ENCODE measurements at places on chromosomes 3 and 15.

GRCh38 chr15:80662757-80663553 is 32.2 kb upstream of the ABHD17C start:
- DNase-seq, result no peak

DNA sequence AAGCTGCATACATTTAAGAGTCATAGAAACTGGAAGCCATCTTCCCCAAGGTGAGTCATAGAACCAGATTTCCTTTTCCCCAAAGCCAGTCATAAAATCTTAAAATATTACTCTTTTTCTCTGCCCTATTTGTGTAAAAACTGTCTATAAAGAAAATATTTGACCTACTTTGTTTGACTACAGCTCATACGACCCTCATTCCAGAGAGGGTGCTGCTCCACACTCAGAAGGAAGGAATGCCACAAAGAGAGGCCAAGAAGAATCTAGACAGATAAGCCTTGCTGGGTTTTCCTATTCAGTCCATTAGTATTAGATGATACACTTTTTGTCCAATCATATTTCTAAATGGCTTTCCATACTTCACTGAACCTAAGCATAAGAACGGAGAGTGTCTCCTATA is 671.6 kb upstream of the SGO1 start:
- DNase-seq, result no peak

DNA sequence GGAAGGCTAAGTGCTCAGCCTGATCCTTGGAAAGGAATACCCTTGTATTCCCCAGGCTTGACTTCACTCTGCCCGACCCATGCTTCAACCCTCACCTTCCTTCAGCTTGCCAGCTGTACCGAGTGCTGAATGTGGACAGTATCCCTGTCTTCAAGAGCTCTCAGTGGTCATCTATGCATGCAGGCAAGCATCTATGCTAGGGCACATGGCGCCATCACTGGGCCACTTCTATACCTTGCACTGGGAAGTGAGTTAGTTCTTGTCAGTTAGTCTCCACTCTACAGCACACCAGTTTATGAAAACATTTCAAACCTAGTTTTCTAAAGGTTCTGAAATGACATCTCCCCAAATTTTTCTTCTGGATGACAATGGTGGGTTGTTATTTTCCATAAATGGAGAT is 82.0 kb upstream of the MYRIP start:
- DNase-seq, result no peak

GRCh38 chr3:52289747-52290595 is 2.3 kb downstream of the GLYCTK start:
- DNase-seq, result no peak

DNA sequence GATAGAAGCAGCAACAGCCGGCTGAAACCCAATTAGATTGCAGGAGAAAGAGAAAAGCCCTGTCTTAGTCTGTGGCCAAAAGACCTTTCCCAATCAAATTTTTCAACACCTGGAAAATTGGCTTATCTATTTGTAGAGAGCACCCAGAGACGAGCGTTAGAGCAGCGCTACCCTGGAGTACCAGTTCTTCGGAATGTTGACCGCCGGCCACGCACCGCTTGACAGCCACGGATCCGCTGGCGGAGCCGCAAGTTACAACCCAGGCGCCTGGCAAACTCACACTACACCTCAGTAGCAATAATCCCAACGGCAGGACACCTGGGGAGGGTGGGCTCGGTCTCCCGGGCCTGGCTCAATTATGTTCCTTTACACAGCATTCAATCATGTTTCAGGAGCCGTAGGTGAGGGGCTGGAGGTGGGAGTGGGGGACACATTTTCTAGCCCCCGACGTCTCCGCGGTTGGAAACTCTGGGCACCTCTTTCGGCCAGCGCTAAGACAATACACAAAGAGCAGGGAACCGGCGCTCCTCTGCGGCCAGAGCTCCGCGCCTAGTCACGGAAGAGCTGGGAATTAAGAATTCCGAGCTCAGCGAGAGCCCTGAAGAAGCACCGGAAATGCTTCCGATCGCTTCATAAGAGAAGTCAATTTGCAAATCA is 1.2 kb downstream of the MB21D2 start:
- DNase-seq, result no peak

DNA sequence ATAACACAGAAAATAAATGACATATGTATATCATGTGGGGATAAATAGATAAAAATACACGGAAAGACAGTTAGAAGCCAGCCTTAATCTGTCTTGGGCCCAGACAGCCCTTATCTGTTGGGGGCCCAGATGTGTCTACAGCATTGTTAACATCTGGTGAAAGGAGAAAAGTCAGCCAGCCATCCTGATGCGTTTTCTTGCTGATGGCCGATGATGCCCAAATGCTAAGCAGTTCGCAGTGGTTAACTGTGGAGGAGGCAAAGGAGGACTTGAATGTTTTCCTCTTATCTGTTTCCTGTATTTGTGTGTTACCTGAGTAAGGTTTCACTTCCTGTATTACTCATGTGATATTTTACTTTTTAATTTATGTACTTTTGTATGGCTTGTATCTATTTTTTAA is 46.2 kb downstream of the NOX5 start:
- peak; percentile 14 for DNase-seq

DNA sequence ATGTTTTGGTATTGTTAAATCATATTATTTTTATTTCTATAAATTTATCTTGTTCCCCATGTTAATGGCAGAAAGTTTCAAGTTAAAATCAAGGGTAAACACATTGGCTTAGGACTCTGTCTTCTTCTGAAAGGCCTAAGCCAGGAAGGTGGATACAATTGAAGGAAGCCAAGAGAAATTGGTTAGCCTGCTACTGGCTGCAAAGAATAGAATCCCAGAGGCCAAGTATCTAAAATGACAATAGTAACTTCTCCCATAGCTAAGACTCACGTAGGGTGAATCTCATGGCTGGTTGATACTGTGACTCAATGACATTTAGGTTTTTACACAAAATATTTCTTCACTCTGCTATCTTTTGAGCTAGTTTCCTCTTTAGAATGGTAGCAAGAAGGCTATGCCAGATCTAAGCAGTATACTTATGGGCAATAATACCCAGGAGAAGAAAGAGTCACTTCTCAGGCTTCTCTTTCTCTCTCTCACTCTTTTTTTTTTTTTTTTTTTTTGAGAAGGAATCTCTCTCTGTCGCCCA is 621.5 kb upstream of the TBL1XR1 start:
- no peak for DNase-seq

DNA sequence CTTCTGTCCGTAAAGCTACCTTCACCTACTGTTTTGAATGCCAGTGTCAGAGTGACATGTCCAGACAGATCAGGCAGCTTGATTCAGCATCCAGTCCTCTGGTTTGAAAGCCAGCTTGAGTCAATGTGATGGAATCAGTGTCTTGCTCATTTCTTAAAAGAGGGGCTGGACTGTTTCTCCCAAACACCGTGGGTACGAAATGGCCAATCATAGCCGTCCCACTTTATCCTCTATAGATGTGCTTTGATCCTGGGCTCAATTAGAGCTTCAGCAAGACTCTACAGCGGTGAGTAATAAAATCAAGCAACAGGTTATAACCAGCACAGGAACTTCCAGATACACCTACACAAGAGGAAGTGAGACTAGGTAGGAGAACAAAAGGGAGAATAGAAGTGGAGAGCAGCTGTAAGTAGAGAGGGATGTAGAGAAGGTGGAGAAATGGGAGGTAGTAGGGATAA is 17.0 kb upstream of the OR5K1 start:
- DNase-seq, result no peak

DNA sequence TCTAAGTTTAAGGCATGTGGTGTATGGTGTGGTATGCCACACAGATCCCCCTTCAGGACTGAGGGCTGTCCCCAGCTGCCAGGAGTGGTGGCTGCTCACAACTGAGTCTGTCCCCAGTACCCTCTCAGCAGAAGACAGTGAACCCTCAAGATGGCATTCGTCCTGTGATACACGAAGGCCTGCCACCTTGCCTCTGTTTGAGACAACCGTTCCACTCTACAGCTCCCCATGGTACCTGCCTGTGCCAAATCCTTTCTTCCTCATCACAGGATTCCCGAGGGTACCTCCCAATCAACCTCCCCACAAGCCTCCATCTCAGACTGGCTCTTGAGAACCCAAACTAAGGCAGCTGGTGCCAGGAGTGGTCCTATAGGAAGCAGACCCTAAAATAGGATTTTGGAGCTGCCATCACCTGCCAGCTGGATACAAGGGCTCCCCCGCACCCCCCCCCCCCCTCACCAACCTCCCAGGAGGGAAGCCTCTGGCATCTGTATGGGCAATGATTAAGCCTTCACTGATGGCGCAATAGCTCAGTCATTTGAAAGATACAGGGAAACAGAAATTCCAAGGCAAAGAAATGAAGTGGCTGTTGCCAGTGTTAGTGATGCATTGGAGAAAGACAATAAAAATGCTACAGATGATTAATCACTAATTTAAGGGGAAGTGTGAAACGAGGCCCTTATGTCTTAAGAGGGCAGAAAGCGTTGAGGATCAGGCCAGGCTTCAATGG is 230.0 kb upstream of the LYSMD4 start:
- DNase-seq, result no peak

- peak; percentile 93 for DNase-seq
Observed at GRCh38 chr15:69760890-69761568, 308.4 kb downstream of the RPLP1 start.

Measured in CD4-positive, alpha-beta T cell treated with Interleukin-6 at 100 ng/mL for 8 hours (primary cell).